ENCODE measurements at places on chromosomes 7 and 10. TPM values are rescaled to one million over a fixed set of nuclear protein-coding genes. Genes with fewer than 3 reads are reported as not detected.

Gene IGF2BP3
- 31.1 TPM for total RNA-seq

Gene ZPBP
- total RNA-seq, result not detected

Gene HTRA1
- 150 TPM for total RNA-seq

Gene WBP1L
- total RNA-seq, result 39.8 TPM

Gene ANXA8
- 0.20 TPM for total RNA-seq

Gene UCN3
- 0.50 TPM for total RNA-seq

Gene AZGP1
- total RNA-seq, result 4.5 TPM

Gene FAM221A
- 12.1 TPM for total RNA-seq

Gene KLHL7
- 53.6 TPM for total RNA-seq

Gene DDX50
- total RNA-seq, result 51.8 TPM

Gene EVX1
- 0.11 TPM for total RNA-seq

Gene OPALIN
- total RNA-seq, result 0.88 TPM
